Fibroblast of lung (primary cell): ENCODE measurements at places on chromosomes 12 and 14. TPM values are rescaled to one million over a fixed set of nuclear protein-coding genes. Genes with fewer than 3 reads are reported as not detected.

Gene MGP
- total RNA-seq = 2.0 and 38.0 TPM in 2 replicates

Gene KRT75
- total RNA-seq = not detected in 2 replicates

Gene AICDA
- not detected in 2 replicates for total RNA-seq

Gene SLC6A15
- 0.77 and 0.99 TPM in 2 replicates for total RNA-seq

Gene NRIP2
- under 0.01 and 0.17 TPM in 2 replicates for total RNA-seq

Gene TAS2R46
- total RNA-seq = 1.5 and 2.0 TPM in 2 replicates

Gene SERPINA9
- not detected in 2 replicates for total RNA-seq

Gene SOS2
- 19.5 and 23.8 TPM in 2 replicates for total RNA-seq

Gene TMEM132D
- total RNA-seq = not detected in 2 replicates

Gene ASCL1
- total RNA-seq = not detected in 2 replicates

Gene SLC17A8
- total RNA-seq = not detected in 2 replicates

Gene IRF9
- 110 and 142 TPM in 2 replicates for total RNA-seq

Gene B3GNT4
- total RNA-seq = under 0.01 and 0.33 TPM in 2 replicates

Gene TOMM20L
- total RNA-seq = not detected in 2 replicates

Gene GALNT8
- total RNA-seq = under 0.01 TPM in 2 replicates

Gene BDKRB1
- total RNA-seq = 16.7 and 22.5 TPM in 2 replicates

Gene SLC6A13
- total RNA-seq = not detected in 2 replicates

Gene LALBA
- not detected in 2 replicates for total RNA-seq

Gene MIP
- not detected in 2 replicates for total RNA-seq

Gene LMNTD1
- not detected in 2 replicates for total RNA-seq

Gene PTPRO
- 0.26 and 0.33 TPM in 2 replicates for total RNA-seq

Gene SIRT4
- total RNA-seq = 2.3 and 2.5 TPM in 2 replicates

Gene GSKIP
- 27.7 and 30.2 TPM in 2 replicates for total RNA-seq

Gene PAH
- total RNA-seq = not detected in 2 replicates

Gene RTL1
- total RNA-seq = not detected in 2 replicates

Gene DBX2
- total RNA-seq = not detected in 2 replicates

Gene SLC16A7
- 44.2 and 110 TPM in 2 replicates for total RNA-seq

Gene ZDHHC17
- total RNA-seq = 140 and 141 TPM in 2 replicates

Gene ABHD12B
- total RNA-seq = under 0.01 TPM in 2 replicates

Gene SOAT2
- under 0.01 TPM in 1 of 2 replicates, not detected in the other for total RNA-seq

Gene KERA
- not detected in 2 replicates for total RNA-seq

Gene CELA1
- not detected in 2 replicates for total RNA-seq

Gene NAV3
- 50.3 and 60.6 TPM in 2 replicates for total RNA-seq

Gene NEUROD4
- not detected in 2 replicates for total RNA-seq

Gene KLRD1
- 0.17 and 0.26 TPM in 2 replicates for total RNA-seq

Gene SMCO2
- 0.26 TPM in 1 of 2 replicates, not detected in the other for total RNA-seq
